ENCODE measurements at places on chromosomes 13 and 19.

GRCh38 chr13:42946927-42947326 lies 45.1 kb downstream of the EPSTI1 start:
- no peak for DNase-seq

- DNase-seq, result no peak
Measured at GRCh38 chr19:23415561-23416191, 20.4 kb upstream of the ZNF91 start.

DNA sequence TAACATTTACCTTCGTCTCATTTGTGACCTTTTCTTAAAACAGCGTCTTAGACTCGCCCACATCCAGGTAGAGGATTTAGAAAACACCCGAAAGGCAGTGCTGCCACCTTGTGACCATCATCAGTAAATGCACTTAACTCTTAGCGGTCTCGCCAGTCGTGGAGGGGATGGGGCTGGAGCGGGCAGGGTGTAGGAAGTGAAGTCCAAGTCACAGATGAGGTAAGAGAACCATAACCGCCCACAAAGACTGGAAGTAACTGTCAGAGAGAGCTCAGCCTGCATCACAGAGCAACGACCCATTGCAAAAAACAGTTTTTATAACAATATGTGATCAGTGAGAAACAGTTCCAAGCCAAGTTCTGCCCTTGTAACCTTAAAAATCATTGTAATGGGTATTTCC lies 10.7 kb upstream of the CEACAM3 start:
- peak; percentile 44 for DNase-seq

GRCh38 chr19:17109962-17110598 lies 34.5 kb downstream of the MYO9B start:
- no peak for DNase-seq

- no peak for DNase-seq
Measured at GRCh38 chr13:101681834-101682233, 229.4 kb downstream of the ITGBL1 start.

GRCh38 chr13:39350461-39350881 lies 252.5 kb downstream of the LHFPL6 start:
- DNase-seq, result no peak

GRCh38 chr19:5894704-5895349 lies 8.8 kb downstream of the NDUFA11 start:
- no peak for DNase-seq

DNA sequence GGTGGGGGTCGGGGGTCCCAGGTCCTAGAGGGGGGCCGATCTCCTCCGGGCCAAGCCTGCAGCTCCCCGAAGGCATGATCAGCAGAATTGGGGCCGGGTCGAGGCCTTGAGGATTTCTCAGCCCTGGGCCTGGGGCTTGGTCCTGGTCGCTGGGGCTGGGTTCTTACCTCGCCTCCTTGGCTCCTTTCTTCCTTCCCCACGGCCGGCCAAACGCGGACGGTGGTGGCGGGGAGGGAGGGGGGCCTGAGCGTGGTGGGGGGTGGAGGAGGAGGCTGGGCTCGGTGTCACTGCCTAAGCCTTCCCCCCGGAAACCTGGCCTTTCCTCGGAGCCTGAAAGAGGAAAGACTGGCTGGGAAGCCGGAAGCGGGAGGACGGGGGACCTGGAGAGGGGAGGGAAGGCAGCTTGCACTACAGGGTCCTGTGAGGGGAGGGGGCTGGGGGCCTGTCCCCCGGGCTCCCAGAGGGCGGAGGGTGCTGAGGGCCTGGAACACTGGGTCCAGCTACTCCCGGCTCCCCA lies at the start of gene ZNF579:
TSS of gene ZNF579 (minus strand) at position 221 of the 517 bp plus-strand sequence. CDS start 1,209 bp downstream, outside the sequence.
- peak; percentile 46 for DNase-seq

DNA sequence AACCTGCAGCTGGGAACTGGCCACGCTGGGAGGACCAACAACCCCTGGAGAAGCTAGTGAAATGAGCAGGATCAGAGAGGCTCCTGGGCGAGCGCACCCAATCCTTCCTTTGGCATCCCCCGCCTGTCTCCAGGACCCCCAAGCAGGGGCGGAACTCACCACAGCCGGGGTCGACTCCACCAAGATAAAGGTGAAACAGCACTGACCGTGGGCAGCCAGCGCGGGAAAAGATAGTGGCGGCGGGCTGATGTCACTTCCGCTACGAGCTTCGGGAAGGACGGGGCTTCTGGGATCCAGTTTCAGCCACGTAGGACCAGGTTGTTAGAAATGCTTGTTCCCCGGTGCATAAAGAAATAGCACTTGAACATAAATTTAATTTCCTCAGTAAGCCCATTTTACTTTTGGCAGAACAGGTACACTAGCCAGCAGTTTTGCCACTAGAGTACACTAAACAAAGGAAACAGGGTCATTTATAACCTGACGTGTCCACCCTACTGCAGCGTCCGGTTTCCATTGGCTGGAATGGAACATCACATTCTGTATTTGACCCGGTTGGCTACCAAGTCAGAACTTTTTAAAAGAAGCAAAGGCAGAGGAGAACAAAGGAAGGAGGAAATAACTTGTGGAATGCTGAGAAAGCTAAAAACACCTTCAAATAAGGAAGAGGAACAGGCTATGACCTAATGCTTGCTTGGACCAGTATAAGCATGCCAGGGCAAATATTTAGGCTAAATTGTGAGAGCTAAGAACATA lies 25.5 kb upstream of the ZNF562 start:
- DNase-seq, result no peak

- DNase-seq, result no peak
Measured at GRCh38 chr13:33258808-33259193, 26.8 kb downstream of the STARD13 start.

DNA sequence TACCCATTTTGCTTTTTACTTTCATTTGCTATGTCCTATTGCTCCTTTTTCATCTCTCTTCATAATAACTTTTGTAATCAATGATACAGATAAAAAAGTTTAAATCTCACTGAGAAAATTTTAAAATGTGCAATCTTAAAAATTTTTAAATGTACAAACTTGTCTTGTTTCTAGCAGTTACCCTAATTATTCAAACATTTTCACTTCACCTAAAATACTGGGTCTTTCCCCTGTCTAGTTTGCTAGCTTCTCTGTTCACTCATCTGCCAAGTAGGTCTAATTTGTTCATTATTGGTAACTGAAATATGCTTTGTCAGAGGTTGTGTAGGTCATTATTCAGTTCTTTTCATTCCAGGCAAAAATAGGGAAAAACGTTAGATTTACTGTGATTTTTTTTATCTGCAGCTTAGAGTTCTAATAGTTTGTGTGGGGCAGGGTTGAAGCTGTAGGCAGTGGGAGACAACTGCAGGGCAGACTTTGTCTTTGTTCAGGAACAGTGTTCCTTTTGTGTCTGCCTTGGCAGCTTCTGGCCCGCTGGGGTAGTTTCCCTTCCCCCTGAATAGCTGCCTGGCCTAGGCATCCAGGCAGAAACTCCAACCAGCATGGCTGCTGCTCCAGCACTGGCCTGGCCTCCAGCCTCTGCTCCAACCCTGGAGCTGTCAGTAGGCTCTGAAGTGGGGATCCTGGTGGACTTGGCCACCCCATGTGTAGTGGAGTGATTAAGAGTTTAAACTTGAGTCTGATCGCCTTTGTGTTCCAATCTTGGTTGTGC lies 48.5 kb downstream of the WDFY2 start:
- DNase-seq, result no peak

GRCh38 chr13:30241532-30241931 lies 65.8 kb downstream of the KATNAL1 start:
- no peak for DNase-seq

DNA sequence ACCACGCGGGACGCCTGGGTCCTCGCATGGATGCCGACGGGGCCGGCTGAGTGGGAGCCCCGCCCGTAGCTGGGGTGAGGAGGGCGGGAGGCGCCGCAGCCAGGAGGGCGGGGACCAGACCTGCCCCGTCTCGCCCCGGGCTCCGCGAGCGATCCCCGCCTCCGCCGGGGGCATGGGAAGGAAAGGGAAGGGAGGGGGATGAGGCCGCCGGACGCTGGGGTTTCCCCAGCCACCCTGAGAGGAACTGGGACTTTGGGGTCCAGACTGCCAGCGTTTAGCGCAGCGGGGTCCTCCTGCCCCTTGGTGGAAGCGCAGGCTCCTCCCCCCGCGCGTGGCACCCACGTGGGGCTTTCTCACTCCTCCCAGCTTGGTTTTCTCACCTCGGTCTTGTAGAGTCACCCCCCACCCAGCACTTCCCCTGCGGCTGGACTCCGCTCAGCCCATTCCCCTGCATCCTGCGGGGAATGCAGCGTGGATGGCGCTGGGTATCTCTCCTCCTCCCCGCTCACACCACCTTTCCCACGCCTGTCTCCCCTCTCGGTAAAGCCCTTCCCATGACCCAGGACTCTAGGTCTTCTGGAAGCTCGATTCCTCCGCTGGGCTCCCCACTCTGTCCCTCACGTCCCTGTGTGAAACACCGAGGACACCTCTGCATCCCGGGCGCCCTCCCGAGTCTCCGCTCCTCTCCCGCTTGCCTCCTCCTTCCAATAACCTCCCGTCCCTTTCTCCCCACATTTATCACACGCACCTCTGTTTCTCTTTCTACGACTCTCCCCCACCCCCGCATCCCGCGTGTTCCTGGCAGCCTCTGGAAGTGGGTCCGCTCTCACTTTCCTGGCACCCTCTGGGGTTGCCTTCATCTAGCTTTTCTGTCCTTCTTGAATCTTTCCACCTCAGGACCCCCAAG lies 2.1 kb downstream of the TGFB1 start:
- peak; percentile 74 for DNase-seq

All from stimulated activated CD8-positive, alpha-beta memory T cell treated with anti-CD3 and anti-CD28 coated beads, Interleukin-7, amount 100 ng/mL, for 1 hour (primary cell).